ENCODE measurements at places on chromosomes 7 and 10.

DNA sequence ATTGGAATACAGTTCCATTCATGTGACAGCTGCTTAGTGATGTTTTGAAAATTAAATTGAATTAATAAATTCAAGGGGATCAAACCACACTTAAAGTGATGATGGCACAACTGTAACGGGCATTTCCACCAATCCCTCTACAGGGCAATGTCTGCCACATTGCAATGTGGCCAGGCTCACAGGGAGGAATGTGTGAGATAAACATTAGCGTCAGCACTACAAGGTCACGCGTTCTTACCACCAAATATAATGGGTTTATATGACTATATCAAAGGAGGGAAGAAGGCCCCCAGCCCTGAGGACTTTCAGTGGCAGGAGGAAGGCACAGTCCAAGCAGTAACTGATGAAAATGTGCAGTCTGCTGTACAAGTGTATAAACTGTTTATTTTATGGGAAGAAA is 31.1 kb upstream of the CELF2 start:
- DNase-seq = no peak

DNA sequence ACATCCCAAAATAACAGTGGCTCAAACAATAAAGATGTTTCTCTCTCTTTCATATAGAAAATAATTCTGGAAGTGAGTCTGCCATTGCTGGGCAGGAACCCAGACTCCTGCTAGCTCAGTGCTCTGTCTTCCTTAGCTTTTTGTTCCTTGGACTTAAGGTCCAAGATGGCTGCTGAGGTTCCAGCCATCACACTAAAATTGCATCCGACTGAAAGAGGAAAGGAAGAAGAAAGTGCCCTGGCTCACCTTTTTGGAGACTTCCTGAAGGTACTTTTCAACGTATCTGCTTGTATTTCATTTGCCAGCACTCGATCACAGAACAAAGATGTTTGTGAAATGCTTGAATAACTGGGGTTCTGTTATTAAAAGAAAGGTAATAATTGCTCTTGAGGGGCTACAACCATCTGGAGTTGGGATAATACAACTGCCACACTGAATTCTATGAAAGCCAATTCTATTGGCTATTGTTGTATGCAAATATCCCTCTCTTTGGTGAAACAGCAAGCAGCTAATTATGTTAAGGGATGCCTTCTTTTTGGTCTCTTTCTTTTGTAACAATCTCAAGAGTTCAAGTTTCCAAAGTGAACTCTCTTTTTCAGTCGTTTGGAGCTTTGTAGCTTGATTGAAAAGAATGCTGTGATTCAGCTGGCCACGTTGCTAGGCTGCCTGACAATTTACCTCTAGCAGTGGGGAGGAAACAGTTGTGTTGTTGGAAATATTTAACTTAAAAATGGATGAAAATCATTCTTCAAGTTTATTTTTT is 83.9 kb downstream of the BAMBI start:
- no peak for DNase-seq

DNA sequence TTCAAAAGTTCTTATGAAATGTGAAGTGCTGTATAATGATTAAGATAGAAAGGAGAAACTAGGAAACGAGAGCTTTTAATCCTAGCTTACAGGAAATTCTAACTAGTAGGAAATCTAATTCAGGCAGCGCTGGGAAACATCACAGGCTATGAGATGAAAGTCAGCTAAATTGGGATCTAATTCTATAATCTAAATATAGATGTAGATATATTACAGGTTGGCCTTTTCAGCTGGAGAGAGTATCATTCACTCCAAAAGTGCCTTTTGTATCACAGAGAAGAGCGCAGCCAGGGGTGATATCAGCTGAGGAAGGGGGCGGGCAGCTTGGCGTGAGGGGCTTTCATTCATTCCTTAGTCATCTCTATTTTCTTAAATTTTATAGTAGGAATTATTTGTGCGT is 157.0 kb downstream of the CUX1 start:
- no peak for DNase-seq

DNA sequence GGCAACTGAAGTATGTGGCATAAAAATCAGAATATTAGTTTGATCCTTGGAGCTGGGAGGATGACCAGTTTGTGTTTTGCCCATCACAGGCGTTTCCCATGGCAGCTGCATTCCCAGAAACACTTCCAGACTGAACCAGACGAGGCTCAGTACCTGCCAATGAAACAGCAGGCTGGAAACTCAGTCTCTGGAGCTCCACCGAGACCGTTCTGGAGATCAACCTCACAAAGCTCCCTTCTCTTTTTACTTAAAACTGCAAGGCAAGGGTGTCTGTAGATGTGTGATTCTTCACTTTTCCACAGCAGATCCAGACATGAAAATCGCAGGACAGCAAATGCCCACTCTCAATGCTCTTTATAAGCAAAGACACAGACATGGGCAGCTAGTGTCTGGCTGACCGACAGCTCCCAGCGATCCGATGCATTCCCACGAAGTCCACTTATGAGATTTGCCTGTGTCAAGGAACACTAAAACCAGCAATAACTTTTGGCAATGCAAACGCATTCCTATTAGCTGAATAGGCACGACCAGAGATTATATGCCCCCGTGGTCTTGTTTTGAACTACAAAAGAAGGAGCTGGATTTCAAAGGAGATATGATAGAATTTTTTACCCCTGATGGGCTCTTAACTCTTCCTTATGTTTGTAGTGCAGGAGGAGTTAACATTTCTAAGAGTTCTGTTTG is 72.6 kb downstream of the ADAM12 start:
- DNase-seq = no peak
